Endothelial cell (in vitro differentiated cells): ENCODE measurements at places on chromosomes 1 and 21.

- no peak for DNase-seq
Observed at GRCh38 chr1:85553416-85554335, 26.9 kb upstream of the CCN1 start.

- no peak for DNase-seq
Observed at GRCh38 chr1:21613072-21613867, 55.9 kb downstream of the RAP1GAP start.

DNA sequence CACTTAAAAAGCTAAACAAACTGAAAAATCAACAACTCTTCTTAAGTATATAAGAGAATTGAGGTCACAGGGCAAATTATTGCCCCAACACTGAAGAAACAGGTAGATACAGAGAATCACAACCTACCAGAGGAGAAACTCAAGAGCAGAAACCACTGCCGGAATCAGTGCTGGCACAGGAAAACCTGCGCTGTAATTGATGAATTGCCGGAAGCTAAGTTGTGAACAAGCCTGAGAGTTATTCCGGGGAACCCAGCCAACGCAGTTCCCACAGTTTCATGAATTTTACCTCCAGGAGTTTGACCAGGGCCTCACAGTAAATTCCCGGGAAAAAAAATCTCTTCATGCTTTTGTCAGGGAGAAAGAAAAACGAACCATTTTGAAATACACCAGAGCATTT, 657.1 kb upstream of the BRINP3 start:
- peak; percentile 18 for DNase-seq

- DNase-seq = no peak
Observed at GRCh38 chr1:94560333-94560732, 18.8 kb upstream of the F3 start.

GRCh38 chr1:65955071-65955470, 162.4 kb downstream of the PDE4B start:
- DNase-seq = no peak

GRCh38 chr1:20099533-20099932, 19.8 kb downstream of the PLA2G2D start:
- DNase-seq = no peak

- no peak for DNase-seq
Observed at GRCh38 chr1:59768792-59769735, 45.7 kb upstream of the HOOK1 start.

GRCh38 chr1:111762332-111762731, 6.6 kb downstream of the DDX20 start:
- DNase-seq = no peak

GRCh38 chr21:16072737-16073136, 343.0 kb downstream of the USP25 start:
- DNase-seq = no peak

- no peak for DNase-seq
Observed at GRCh38 chr1:12339811-12340543, 110.1 kb downstream of the VPS13D start.

GRCh38 chr21:35381743-35382310, 332.7 kb upstream of the RUNX1 start:
- DNase-seq = no peak

- no peak for DNase-seq
Observed at GRCh38 chr1:42043811-42044210, 109.4 kb upstream of the GUCA2B start.

- DNase-seq = no peak
Observed at GRCh38 chr1:200242110-200243041, 167.5 kb downstream of the ZNF281 start.

DNA sequence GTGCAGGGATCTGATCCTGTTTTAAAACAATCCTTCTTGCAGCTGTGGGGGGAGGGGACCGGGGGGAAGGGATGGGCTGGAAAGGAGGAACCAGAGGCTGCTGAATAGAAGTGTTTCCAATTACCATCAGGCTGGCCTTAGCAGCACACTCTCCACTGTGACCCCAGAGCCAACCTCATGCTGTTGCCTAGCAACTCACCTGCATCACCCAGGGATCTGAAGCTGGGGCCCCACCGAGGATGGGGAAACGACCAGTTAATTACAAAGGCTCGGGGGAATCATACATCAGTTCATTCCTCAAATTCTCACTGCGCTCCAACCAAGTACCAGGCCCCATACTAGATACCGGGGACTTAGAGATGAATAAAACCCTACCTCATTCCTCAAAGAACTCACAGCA, 11.9 kb upstream of the GPX7 start:
- DNase-seq = no peak

GRCh38 chr1:17926906-17927305, 171.8 kb downstream of the ACTL8 start:
- DNase-seq = no peak

- no peak for DNase-seq
Observed at GRCh38 chr1:185293967-185294542, 23.0 kb downstream of the IVNS1ABP start.

- DNase-seq = peak; percentile 82
Observed at GRCh38 chr1:182069028-182069466, 7.5 kb upstream of the ZNF648 start.

DNA sequence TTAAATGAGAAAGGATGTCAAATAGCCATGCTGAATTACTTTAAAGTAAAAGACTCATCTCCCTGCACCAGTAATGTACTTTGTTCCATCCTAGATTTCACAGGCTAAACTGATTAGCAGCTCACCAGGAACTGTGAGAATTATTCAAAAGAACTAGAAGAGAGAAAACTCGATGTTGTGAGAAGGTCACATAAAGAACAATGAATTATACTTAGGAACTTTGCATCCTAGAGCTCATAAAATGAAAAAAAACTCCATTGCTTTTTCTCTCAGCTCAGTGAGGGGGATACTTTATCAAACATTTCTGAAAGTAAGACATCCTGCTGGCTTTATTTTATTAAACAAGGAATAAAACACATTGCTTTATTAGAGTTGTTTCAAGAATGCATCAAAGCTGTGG, 278.5 kb downstream of the MRPL39 start:
- DNase-seq = no peak

- no peak for DNase-seq
Observed at GRCh38 chr1:101310506-101310905, 73.7 kb downstream of the S1PR1 start.

GRCh38 chr1:71462247-71462646, 381.4 kb upstream of the ZRANB2 start:
- DNase-seq = no peak

- no peak for DNase-seq
Observed at GRCh38 chr1:8478566-8478965, 160.7 kb downstream of the SLC45A1 start.

- DNase-seq = no peak
Observed at GRCh38 chr1:42801832-42802473, 15.0 kb upstream of the ERMAP start.

- DNase-seq = no peak
Observed at GRCh38 chr1:193525411-193525810, 339.0 kb upstream of the B3GALT2 start.

DNA sequence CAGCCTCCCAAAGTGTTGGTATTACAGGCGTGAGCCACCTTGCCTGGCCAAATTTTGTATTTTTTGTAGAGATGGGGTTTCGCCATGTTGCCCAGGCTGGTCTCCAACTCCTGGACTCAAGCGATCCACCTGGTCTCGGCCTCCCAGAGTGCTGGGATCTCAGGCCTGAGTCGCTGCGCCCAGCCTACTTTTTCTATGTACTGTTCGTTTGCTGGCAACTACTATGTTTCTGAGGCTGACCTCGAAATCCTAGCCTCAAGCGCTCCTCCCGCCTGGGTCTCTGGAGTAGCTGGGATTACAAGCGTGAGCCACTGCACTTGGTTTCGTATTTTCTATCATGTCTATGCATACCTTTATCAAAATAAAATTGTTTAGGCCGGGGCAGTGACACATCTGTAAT, 675 bp upstream of the TEKT2 start:
- no peak for DNase-seq

GRCh38 chr1:63935143-63935542, 161.3 kb downstream of the ROR1 start:
- DNase-seq = no peak

GRCh38 chr1:171934664-171935063, 93.4 kb downstream of the DNM3 start:
- no peak for DNase-seq

DNA sequence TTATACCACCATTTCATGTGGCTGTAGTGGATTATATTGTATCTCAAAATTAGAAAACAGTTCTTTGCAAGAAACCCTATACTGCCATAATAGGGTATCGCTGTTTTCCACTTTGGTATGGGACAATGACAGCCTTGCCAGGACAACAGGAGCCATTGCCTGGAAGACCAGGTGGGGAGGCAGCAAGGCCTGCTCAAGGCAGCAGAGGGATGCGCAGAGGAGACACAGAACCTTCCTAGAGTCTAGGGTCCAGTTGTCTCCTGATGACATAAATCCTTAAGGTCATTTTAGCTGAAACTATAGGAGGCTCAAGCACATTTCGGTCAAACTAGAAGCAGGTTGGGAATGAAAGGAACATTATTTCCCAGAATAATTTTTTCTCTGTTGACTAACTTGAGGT, 27.6 kb downstream of the IFNGR2 start:
- no peak for DNase-seq

DNA sequence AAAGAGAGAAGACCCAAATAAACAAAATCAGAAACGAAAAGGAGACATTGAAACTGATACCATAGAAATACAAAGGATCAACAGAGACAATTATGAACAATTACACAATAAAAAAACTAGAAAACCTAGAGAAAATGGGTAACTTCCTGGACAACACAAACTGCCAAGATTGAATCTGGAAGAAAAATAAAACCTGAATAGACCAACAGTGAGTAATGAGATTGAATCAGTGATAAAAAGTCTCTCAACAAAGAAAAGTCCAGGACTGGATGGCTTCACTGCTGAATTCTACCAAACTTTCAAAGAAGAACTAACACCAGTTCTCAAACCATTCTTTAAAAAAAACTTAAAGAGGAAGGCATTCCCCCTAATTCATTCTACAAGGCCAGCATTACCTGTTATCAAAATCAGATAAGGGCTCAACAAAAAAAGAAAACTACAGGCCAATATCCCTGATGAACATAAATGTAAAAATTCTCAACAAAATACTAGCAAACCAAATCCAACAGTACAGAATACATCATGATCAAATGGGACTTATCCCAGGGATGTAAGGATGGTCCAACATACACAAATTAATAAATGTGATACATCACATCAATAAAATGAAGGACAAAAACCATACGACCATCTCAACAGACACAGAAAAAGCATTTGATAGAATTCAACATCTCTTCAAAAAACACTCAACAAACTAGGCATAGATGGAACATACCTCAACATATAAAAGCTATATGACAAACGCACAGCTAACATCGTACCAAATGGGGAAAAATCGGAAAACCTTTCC, 119.9 kb downstream of the ACBD6 start:
- DNase-seq = no peak

GRCh38 chr1:159849626-159850366, 12.7 kb downstream of the VSIG8 start:
- no peak for DNase-seq

GRCh38 chr1:220786337-220787068, at the start of gene MTARC1:
Gene MTARC1 (plus strand): TSS chr1:220786913. CDS start chr1:220786945, 32 bp downstream.
- DNase-seq = peak; percentile 65

DNA sequence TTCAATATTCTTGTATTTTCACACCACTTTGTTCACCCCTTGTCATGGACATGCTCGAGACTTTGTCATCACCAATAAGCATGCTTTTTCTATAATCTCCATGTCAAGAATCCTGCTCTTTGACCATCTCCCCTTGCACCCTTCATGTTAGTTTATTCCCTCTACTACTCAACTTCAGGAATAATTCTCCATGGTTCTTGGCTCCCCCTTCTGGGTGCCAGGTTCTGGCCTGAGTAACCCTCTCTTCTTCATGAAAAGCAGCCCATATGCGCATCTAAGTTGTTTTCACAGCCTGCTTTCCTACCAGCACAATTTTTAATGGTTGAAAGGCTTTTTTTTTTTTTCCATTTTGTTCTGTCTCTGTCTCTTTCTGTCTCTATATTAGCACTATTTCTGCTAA, 160.7 kb downstream of the LEPR start:
- DNase-seq = no peak

- peak; percentile 44 for DNase-seq
Observed at GRCh38 chr1:18955441-18956192, 859 bp downstream of the IFFO2 start.

DNA sequence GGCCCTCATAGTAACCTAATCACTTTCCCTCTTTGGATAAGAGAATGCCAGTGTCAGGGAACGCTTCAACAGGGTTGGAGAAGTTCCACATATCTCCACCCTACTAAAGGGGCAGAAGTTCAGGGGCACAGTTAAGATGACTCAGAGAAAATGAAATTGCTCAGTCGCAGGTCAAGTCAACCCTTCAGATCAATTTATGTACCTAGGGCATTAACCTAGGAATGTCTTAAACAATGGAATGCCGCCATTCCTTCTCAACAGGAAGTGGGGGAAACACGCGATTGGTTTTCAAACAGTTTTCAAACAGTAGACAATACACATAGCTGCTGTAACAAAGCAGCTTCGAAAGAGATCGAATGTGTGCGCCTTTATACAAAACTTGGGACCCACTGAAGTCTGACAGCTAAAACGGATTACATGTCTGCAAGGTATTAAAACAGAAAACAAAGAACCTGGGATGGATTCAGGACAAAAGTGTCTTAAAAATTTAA, 897 bp downstream of the SLC25A24 start:
- DNase-seq = peak; percentile 25

DNA sequence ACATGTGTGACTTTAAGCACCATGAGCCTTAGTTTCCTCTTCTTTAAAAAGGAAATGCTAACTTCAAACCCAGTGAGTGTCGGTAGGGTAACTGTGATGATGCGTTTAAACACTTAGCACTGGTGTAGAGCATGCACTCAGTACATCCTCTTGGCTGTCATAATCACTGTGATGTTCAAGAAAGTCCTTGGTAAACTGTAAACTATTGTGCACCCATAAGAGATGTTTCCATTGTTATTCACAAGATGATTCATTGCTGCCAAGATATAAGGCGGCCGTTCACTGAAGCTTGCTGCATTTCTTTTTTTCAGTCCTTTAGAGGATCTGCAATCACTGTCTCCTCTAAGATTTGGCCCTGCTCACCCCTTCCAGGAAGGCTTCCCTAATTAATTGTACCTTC, 61.8 kb upstream of the DAB1 start:
- no peak for DNase-seq

GRCh38 chr1:91891454-91891853, 5.5 kb upstream of the TGFBR3 start:
- DNase-seq = no peak

DNA sequence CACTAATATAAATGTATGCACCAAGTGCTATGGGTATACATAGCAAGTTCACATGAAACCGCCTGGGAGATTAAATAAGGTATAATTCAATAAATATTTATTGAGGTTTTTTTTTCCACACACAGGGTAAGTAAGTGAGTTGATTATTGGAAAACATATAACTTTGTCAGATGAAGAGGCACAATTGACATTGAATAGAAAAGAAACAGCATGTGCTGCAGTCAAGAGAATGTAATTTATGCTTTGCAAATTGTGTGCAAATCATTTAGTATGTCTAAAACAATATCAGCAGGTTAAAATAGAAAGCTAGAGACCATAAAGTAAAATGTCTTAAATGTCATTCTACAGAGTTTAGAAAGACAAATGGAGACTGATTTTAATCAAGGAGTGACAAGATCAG, 560.0 kb downstream of the AMY1C start:
- DNase-seq = no peak

- no peak for DNase-seq
Observed at GRCh38 chr1:23904748-23905357, 8.3 kb downstream of the CNR2 start.

- no peak for DNase-seq
Observed at GRCh38 chr1:237556911-237557310, 333.8 kb downstream of the ZP4 start.
